ENCODE measurements at places on chromosomes 12 and 14. TPM values are rescaled to one million over a fixed set of nuclear protein-coding genes. Genes with fewer than 3 reads are reported as not detected.

Gene PLEKHG7
- 0.02 TPM for total RNA-seq

Gene DAO
- not detected for total RNA-seq

Gene AACS
- total RNA-seq = 17.9 TPM

Gene DIO2
- total RNA-seq = 9.2 TPM

Gene NRIP2
- not detected for total RNA-seq

Gene KITLG
- total RNA-seq = 8.9 TPM

Gene ADAMTS20
- not detected for total RNA-seq

Gene OR6C2
- total RNA-seq = not detected

Gene CMA1
- total RNA-seq = not detected

Gene DDX23
- total RNA-seq = 88.3 TPM

Gene AKAP3
- 0.10 TPM for total RNA-seq

Gene ABHD4
- total RNA-seq = 55.3 TPM

Gene GPR162
- total RNA-seq = 0.41 TPM

Gene MYF5
- not detected for total RNA-seq

Gene PMCH
- not detected for total RNA-seq

Gene ERP27
- total RNA-seq = not detected

Measured in A549 treated with CpdA at 1 μM for 4 hours (cell line).